Upper lobe of left lung (tissue), 6 donors: ENCODE measurements at places on chromosomes 12 and 14.

- DNase-seq: no peak
Observed at GRCh38 chr14:58026967-58027366, 125.0 kb downstream of the ARMH4 start.

DNA sequence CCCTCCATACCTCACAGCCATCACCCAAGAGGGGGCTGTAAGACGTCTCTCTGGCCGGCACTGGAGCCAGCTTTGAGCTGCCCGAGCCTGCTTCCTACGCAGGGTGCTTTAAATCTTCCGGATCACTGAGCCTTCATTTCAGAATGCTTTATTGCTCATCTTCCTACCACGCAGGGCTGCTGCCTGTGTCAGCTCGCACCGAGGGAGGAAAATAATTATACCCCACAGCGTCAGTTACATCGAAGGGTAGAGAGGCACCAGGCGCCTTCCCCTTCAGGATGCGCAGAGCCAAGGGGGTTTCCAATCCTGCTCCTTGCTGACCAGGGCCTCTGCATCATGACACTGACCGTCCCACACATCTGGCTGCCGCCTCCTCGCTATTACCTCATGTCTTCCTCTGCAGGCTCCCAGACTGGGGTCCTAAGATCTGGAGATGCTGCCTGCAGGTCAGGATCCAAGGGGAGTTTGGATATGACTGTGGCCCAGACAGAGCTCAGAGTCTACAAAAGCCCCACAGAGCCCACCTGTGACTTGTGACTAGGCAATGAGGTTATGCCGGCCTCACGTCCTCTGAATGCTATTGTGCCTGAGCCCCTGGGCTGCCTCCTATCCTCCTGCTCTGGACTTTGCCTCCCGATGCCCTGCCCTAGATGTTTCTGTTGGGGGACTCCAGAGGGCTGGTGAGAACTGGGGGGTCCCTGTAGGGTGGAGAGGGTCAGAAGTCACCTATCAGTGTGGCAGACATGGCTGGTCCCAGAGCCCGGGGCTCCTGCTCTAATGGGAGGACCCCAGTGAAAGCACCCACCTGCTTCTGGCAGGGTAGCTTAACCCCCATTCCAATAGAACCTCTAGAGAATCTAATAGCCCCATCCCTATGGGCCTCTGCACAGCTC is 220.3 kb upstream of the RTL1 start:
- no peak for DNase-seq

DNA sequence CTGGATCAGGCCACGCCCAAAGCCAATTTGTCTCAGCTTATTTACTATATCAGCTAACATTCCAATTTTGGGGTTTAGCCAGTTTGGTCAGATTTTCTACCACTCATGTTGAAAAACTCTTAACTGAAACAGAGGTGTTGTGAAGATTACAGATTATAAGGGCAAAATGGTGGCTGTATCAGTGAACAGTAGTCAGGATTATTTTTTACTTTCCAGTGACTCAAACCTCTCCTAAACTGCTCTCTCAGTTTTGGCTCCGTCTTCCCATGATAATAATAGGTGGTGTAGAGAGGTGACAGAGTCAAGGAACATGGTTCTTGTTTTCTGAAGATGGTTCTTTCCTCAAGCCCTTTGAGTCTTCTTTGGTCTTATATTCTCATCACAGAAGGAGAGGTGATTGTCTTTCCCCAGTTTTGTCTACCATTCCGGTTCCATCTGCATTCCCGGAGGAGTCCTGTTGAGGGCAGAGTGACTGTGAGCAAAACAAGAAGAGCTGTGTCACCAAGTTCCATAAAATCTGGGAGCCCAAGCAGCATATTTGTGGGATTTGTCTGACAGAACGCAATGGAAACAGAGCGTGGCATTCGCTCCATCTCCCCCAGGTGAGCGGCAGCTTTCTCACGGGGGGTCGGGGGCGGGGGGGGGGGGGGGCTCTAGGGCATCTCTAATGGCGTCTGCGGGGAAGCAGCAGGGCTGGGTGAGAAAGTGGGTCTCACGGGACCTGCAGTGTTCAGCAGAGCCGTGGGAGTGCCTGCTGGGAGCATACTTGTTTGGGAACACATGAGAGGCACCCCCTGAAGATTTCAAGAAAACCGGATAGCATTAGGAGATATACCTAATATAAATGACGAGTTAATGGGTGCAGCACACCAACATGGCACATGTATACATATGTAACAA is 59.1 kb downstream of the TBC1D30 start:
- DNase-seq: no peak

GRCh38 chr14:94702629-94703028 is 67.3 kb downstream of the GSC start:
- no peak for DNase-seq

DNA sequence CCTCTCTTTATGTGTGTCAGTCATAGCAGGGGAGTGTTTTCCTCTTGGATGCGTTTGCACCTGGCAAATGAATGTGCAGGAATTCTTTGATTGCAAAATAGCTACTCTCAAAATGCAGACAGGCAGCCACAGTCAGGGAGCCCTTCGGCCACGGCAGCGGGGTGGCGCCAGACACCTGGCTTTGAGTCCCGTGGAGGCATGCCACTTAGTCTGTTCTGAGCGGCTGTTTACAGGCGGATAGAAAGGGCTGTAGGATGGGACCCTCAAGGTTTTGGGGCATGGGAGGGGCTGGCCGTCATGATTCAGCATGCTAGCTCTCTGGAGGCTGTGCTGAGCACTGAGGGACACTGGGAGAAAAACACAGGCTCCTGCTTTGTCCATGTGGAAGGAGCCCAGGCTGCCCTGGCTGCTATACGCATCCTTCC is 117.1 kb downstream of the SLC25A47 start:
- DNase-seq: peak; percentile 92

GRCh38 chr12:120961604-120962531 is 16.5 kb upstream of the HNF1A start:
- DNase-seq: no peak

GRCh38 chr14:71377099-71377498 is 469.8 kb downstream of the PCNX1 start:
- DNase-seq: no peak

- no peak for DNase-seq
Observed at GRCh38 chr12:108727161-108727560, 4.2 kb downstream of the CORO1C start.

GRCh38 chr12:69726922-69727321 is 11.7 kb upstream of the RAB3IP start:
- DNase-seq: no peak

DNA sequence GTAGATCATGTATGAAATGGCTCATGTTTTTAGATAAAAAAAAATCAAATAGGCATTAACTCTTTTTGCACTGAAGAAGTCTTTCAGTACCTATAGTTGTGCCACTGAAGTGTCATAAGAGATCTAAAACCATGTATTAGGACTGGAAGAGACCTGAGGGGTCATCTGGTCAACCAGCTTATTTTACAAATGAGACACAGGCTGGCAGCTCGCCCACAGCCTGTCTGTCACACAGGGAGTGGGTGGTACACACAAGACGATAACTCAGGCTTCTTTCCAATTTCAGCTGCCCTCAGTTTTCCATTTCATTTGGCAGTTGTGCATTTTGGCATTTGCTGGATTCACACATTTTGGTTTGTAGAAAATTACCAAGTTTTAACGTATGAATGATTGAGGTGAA is 34.7 kb downstream of the C12orf75 start:
- no peak for DNase-seq

DNA sequence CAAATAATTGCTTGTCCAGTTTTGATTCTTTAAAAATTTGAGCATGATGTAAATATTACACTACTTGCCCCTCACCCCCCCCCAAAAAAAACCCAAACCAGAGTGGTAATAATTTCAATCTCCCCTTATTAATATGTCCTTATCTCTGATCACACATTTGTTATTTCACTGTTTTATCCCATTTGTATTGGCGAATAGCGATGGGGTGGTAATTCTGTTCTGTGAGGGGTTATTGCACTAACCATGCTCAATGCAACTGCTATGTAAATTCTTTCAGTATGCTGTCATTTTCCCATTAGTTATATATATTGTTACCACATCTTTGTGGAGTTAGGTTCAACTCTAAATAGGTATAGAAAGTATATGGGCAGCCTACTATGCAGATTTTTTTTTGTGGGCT is 1.1 kb downstream of the RIMKLB start:
- DNase-seq: no peak

- DNase-seq: no peak
Observed at GRCh38 chr14:35705636-35706035, 103.5 kb downstream of the RALGAPA1 start.
